Foreskin keratinocyte (primary cell): ENCODE measurements at places on chromosomes 6 and 20. TPM values are rescaled to one million over a fixed set of nuclear protein-coding genes. Genes with fewer than 3 reads are reported as not detected.

DNA sequence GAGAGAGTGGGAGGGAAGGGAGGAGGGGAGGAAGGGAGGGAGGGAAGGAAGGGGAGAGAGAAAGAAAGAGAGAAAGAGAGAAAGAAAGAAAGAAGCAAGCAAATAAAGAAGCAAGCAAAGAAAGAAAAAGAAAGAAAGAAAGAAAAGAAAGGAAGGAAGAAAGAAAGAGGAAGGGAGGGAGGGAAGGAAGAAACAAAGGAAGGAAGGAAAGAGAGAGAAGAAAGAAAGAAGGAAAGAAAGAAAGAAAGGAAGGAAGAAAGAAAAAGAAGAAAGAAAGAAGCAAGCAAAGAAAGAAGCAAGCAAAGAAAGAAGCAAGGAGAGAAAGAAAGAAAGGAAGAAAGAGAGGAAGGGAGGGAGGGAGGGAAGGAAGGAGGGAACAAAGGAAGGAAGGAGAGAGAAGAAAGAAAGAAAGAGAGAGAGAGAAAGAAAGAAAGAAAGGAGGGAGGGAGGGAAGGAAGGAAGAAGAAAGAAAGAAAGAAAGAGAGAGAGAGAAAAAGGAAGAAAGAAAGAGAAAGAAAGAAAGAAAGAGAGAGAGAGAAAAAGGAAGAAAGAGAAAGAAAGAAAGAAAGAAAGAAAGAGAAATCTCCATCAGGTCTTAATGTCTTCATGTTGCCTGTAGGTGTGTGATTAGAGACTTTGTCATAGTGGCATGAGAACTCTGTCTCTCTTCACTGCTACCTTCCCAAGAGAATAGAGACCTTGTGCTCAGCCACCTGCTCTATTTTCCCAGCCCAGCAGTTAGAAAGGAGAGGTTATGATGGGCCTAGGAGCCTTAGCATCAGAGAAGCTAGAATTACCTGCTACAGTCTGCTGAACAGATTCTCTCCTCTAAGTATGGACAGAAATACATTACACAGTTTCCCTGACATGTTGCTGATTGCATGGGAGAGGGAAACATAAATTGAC, 5.0 kb downstream of the SEMG1 start:
- DNase-seq: no peak

GRCh38 chr6:161130541-161130940, 139.0 kb downstream of the MAP3K4 start:
- DNase-seq: no peak

WFDC5 gene
- polyA plus RNA-seq: 0.57 and 0.86 TPM in 2 replicates

MPIG6B gene
- polyA plus RNA-seq: 0.07 TPM in 1 of 2 replicates, not detected in the other

DNA sequence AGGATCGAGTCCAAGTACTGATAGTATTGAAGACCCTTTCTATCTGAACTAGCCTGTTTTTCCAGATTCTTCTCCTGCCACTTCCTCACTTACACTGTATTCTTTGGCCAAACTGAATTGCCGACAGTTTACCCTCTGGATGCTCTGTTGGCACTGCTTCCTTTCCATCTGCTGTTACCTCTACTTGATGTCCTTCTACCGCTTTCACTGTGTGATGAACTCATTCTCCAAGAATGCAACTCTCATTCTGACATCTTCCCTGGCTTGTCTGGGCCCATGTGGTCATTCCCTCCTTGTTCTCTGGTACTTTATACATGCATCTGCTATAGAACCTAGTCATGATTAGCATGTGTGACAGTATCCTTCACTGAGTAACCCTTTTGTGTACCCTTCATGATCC, 16.3 kb downstream of the RPRD1B start:
- DNase-seq: peak; percentile 93

- no peak for DNase-seq
These were observed 9.0 kb upstream of the FOXC1 start for GRCh38 chr6:1600764-1601157.

DNA sequence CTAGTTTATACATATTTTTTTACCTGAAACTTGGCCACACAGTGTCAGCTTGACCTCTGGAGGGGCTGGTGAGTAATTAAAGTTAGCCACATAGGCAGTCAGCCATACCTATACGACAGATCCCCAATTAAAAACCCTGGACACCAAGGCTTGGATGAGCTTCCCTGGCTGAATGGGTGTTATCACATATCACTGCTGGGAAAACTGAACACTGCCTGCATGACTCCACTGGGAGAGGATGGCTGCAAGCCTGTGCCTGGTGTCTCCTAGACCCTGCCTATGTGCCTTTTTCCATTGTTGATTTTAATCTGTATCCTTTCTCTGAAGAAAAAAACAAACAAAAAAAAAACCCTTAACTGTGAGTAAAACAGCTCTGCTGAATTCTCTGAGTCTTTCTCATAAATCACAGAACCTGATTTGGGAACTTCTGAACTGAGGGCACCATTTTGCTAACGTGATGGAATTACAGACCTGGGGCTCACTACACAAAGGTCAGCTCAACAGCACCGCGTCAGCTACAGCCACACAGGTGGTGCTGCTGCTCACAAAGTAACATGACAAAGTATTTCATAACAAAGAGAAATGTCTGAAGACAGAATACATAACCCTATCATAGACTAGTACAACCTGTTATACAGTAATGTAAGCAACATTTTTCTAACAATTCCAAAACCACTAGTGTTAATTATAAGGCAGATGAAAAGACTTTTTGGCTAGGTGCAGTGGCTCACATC, 97.0 kb downstream of the SLC23A2 start:
- peak; percentile 7 for DNase-seq

DNA sequence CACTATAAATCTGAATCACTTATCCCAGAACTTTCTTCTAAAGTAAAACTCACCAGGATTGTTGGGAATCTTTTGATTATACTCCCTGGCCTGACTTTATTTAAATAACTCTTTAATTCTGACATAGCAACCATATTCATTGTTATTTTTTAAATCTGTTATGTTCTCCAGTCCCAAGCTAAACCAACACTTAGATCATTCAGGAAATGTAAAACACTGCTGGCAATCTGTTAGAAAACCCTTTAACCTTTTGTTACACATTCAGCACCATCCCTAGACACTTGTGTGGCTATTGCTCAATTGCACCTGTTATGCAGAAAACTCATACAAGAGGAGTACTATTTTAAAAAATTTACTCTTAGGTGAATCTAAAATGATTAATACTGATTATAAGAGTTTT, 101.8 kb upstream of the NHSL1 start:
- no peak for DNase-seq

GRCh38 chr6:56101141-56101553, 146.2 kb downstream of the COL21A1 start:
- DNase-seq: peak; percentile 96

DNA sequence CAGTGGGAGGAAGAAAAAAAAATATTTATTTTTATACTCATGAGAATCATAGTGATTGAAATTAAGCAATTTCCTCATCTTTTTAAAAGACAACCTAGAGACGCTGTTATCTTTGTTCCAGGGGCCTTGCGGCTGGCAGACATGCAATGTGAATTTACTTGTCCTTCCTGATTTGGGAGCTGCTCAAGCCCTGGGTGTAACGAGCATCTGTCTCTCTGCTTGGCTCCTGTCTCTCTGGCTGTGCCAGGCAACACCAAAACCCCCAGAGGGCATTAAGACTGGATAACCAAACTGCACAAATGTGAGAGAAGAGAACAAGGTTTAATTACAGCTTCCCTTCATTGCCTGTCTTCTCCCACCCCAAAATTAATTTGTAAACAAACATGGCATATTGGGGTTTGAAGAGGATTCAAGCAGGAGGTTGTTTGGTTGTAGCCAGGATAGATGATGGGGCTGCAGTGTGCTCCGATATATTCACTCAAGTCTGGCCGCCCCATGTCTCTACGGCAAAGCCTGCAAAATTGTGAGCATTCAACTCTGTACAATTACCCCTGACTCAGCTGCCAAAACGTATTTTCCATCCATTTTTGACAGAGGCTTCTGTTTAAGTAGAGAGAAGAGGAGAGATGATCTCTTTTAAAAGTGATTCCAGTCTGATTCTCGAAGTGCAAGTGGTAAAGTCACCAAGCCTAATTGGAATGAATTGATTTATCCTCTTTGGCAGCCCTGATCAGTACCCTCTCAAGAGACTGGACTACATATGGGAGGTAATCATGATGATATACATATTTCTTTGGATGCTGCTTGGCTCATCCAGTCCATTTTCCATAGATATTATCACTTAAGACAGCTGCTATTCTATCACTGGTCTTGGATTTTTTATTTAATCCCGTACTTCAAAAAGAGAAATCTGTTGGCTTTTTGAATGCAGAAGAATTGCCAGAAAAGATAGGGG, 170.2 kb downstream of the SLC24A3 start:
- no peak for DNase-seq

GRCh38 chr6:110053395-110054240, 75.5 kb downstream of the GPR6 start:
- no peak for DNase-seq

GRCh38 chr20:64057628-64058498, 5.1 kb upstream of the TCEA2 start:
- no peak for DNase-seq

SLC13A3 gene
- 4.6 and 5.3 TPM in 2 replicates for polyA plus RNA-seq

PEX6 gene
- polyA plus RNA-seq: 8.1 and 15.3 TPM in 2 replicates

DNA sequence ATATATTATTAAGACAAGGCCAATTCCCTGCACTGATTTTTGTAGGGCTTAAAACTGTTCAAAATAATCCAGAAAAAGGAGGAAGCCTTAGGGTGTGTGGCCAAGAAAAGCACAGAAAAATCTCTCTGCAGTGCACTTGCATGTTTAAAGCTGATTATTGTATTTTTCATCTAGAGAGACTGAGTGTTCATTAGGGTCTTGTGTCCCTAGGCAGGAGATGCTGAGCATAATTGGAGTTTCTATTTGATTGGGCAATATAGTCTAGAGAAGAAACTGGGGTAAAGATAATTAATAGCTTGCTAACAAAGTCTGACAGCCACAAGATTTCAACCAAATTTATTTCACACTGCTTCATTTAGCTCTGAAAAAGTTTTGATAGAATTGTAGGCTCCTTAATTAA, 2.4 kb downstream of the FLRT3 start:
- DNase-seq: no peak

- DNase-seq: peak; percentile 16
These were observed 177.3 kb downstream of the CDKAL1 start for GRCh38 chr6:20711518-20711917.

- peak; percentile 62 for DNase-seq
These were observed 109.9 kb downstream of the NOL4L start for GRCh38 chr20:32474967-32475811.

COL21A1 gene
- polyA plus RNA-seq: 0.02 and 0.18 TPM in 2 replicates

GRCh38 chr6:138371720-138372119, 6.0 kb upstream of the SMIM28 start:
- DNase-seq: no peak

MSH5 gene
- 6.8 and 9.2 TPM in 2 replicates for polyA plus RNA-seq

DUSP15 gene
- polyA plus RNA-seq: not detected in 2 replicates

GRCh38 chr6:160398674-160399271, 50.6 kb downstream of the SLC22A3 start:
- DNase-seq: peak; percentile 38

GRCh38 chr6:119261944-119262284, 87.6 kb downstream of the MAN1A1 start:
- no peak for DNase-seq

- DNase-seq: no peak
These were observed 348.0 kb upstream of the JARID2 start for GRCh38 chr6:14897831-14898230.

- no peak for DNase-seq
These were observed 148.1 kb upstream of the HDAC2 start for GRCh38 chr6:114119056-114119455.

DNA sequence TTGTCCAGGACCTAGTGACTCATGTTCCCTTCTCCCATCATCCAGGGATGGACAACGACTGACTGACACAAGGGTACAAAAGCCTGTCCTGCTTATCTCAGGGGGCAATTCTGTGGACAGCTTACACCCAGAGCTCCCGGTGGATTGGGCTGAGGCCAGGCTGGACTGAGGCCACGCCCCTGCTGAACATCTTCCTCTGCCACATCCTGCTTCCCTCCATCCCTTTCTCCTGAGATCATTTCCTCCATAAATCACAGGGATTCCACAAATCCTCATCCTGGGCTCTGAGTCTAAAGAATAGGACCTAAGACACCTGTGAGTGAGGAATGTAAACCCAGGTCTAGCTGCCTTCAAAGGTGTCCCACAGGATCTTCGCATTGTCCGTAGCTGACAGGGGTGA, 30.4 kb upstream of the RNF24 start:
- peak; percentile 86 for DNase-seq

DNA sequence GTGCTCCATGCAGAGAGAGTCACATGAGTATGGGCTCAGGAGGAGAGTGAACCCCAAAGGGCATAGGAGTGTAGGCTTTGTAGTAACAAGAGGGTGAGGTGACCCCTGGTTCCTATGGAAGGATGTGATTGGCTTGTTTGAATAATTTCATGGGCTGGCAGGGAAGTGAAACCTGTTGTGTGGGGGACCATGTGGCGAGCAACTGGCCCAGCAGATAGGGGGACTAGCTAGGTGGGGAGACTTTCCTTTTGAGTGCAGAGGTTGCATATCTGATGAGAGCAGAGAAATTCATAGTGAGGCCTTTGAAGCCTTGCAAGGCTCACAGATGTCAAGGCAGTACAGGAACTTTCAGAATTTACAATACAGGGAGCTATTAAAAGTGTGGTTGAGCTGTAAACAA, 247.9 kb upstream of the SLC35B3 start:
- DNase-seq: no peak

- no peak for DNase-seq
These were observed 181.4 kb downstream of the PHF3 start for GRCh38 chr6:63816982-63817436.

DNA sequence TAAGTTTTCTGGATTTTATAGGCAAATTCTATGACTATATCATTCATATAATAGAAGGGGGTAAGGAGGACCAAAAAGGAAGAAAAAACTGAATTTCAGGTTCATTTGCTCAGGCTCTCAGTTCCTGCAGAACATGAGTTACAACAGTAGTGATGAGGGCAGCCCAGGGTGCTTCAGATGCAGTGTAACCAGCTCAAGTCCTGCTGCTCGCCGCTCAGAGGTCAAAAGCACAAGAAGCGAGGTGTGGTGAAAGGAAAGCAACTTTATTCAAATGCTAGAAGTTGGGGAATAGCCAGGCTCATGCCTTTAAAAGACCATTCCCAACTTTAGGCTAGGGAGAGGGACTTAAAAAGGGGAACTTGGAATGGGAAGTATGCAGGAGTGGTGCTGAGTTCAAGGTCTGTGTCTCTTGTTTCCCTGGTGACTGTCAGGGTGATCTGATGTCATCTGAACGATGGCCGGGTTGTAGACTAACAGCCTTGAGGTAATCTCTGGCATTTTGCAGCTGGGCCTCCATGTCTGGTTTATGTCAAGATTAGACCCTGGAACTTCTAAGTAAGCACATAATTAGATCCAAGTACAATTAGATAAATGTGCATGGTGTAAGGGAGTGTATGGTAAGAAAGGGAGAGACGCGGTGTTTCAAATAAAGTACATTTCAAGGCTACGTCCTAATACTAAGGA, 14.5 kb upstream of the SEC63 start:
- no peak for DNase-seq

TNF gene
- 4.5 and 9.2 TPM in 2 replicates for polyA plus RNA-seq

SPATA2 gene
- 4.6 and 5.0 TPM in 2 replicates for polyA plus RNA-seq

OR2B6 gene
- not detected in 2 replicates for polyA plus RNA-seq
